Activated naive CD4-positive, alpha-beta T cell treated with anti-CD3 and anti-CD28 coated beads, Interleukin-2, amount 10 ng/mL, durations not matched to agents 7 days and 5 days (primary cell): ENCODE measurements at places on chromosomes 4 and X.

- no peak for DNase-seq
These were observed 165.9 kb upstream of the HHIP start for GRCh38 chr4:144480068-144480467.

GRCh38 chrX:100743009-100743607 lies 11.2 kb upstream of the SYTL4 start:
- no peak for DNase-seq

DNA sequence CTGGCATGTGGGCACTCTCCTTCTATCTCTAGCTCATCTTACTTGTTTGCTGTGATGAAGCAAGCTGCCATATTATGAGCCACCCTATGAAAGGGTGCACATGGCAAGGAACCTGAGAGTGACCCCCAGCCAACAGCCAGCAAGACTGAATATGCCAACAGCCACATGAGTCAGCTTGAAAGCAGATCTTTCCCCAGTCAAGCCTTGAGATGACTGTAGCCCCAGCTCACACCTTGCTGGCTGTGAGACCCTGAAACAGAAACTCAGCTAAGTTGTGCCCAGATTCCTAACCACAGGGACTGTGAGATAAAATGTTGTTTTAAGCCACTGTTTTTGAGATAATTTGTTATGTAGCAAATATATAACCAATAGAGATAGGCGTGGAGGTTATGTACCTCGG lies 36.2 kb downstream of the KDM5C start:
- DNase-seq, result no peak

- DNase-seq, result no peak
These were observed 47.8 kb upstream of the DDX53 start for GRCh38 chrX:22952010-22952409.

DNA sequence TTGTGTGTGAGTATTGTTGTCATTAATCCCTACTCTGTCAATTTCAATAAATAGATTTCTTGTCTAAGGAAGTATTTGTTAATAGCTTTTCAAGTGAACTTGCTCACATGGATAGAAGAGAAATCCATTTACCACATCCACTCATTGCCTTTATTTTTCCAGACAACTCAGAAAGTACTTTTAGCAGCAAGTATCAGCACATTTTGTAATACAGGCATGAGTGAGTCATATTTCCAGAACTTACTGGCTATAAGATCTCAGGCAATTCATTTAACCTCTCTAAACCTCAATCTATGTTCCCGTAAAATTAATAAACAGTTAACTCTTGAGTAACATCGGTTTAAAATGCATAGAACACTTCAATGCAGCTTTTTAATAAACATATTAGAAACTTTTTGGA lies 317.9 kb upstream of the PCDH7 start:
- DNase-seq, result no peak

- DNase-seq, result no peak
These were observed 155.7 kb upstream of the JADE1 start for GRCh38 chr4:128653527-128654444.

DNA sequence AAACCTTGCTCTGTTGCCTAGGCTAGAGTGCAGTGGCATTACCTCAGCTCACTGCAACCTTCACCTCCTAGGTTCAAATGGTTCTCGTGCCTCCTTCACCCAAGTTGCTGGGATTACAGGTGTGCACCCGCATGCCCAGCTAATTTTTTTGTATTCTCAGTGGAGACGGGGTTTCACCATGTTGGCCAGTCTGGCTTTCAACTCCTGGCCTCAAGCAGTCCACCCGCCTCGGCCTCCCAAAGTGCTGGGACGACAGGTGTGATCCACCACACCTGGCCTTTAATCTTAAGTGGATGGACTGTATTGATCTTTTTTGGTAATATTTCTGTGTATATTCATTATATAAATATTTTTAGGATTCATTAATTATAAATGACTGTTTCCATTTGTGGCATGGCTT lies 158.7 kb upstream of the CXorf51A start:
- DNase-seq, result no peak
